ENCODE measurements at places on chromosomes 1 and 21.

DNA sequence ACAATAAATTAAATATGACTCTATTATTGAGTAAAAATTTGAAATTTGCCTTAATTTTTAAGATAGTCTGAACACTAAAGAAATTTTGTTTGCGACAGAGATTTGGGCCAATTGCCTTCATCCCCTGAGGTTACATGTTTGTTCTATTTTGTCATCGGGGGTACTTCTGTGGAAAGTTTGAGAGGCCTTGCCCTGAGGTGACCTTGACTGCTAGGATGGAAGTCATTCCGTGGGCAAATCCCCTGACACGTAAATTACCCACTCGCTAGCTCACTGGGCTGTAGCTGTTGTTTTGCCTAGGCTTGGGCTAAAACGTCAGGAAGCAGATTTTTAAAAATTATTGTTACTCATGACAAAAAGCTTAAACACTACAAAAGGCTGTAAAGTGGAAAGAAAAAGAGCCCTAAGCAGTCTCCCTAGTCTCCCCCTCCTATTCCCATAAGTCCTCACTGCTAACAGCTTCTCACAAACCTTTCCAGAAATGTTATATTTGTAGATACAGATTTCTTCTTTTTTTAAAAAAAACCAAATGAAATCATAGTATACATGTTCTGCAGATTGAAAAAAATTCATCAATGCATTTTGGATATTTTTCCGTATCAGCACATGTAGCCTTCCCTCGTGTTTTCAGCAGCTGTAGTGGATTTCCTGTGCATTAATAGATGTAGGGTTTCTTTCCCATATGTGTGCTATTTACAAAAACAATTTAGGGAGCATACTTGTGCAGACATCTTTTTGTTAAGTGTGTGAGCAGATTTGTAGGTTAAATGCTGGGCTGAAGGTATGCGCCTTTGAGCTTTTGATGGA, 142.7 kb downstream of the MRPS6 start:
- no peak for DNase-seq

- DNase-seq: no peak
These were observed 191.9 kb downstream of the RERE start for GRCh38 chr1:8625491-8625890.

GRCh38 chr1:158285756-158286241, 3.9 kb upstream of the CD1C start:
- no peak for DNase-seq

DNA sequence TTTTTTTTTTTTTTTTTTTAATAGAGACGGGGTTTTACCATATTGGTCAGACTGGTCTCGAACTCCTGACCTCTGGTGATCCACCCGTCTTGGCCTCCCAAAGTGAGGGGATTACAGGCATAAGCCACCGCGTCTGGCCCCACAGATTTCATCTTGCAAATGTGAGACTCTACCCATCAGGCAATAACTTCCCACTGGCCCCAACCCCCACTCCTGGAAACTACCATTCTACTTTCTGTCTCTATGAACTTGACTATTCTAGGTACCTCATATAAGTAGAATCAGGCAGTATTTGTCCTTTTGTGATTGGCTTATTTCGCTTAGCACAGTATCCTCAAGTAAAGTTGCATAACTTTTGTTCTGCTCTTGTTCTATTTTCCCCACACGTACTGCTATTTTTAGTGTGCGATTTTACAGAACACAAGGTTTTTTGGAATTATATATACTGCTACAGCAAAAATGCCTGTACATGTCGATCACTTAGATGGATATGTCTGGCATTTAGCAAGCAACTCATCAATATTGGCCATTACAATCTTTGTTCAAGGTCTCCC, 40.2 kb downstream of the ECE1 start:
- DNase-seq: no peak

GRCh38 chr1:207649865-207650580, 5.1 kb downstream of the CR1L start:
- no peak for DNase-seq

- DNase-seq: no peak
These were observed 14.1 kb upstream of the ZNF436 start for GRCh38 chr1:23383577-23384311.

DNA sequence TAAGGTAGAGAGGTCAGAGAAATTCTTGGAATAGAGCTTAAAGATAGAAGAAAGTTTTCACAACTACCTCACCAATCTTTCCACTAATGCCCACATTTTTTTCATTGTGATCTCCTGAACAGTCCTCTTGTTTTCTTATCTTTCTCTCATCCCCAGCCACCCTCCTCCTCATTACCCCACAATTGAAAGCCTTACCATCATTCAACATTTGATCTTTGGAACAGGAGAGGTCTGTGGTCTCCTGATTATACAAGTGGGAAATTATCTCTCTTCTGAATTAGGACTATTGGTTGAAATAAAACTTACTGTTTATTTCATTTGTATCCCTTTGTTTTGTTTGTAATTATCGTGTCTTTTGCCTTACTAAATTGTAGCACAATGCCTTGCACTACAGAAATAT, 29.6 kb downstream of the DNAH14 start:
- DNase-seq: no peak

DNA sequence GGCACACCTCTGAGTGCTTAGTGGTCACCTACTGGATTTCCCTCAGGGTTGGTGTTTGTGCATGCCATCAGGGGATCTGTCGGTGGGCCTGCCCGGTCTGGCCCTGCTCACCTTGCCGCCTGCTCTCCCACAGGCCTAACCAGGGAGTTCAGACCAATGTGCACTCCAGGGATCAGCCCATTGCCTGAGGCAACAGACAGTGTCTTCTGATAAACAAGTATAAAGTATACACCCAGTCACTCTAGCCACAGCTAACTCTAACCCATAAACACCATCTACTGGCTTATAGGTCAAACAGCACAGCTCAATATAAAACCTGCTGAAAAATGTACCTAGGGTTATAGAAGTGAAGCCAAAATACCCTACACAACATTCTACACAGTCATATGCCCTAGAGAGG, 1300.0 kb downstream of the PLA2G4A start:
- no peak for DNase-seq
